ENCODE measurements at places on chromosomes 3 and 15.

DNA sequence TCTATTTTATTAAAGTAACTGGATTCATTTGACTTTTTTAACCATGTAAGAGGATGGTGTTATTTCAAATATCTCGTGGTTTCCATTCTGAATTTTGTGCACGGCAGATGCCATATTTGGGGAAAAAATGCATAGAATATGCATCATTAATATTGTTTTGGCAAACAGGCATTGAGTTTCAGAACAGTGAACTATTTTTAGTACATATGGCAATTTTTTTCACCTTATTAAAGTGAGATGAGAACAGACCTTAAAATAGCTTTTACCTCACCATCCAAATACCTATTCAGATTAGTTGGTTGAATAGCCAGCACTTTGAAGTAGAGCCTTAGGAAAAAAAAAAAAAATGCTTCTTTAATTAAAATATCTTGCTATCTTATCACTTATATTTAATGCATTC is 117.3 kb upstream of the FLNB start:
- DNase-seq = no peak

DNA sequence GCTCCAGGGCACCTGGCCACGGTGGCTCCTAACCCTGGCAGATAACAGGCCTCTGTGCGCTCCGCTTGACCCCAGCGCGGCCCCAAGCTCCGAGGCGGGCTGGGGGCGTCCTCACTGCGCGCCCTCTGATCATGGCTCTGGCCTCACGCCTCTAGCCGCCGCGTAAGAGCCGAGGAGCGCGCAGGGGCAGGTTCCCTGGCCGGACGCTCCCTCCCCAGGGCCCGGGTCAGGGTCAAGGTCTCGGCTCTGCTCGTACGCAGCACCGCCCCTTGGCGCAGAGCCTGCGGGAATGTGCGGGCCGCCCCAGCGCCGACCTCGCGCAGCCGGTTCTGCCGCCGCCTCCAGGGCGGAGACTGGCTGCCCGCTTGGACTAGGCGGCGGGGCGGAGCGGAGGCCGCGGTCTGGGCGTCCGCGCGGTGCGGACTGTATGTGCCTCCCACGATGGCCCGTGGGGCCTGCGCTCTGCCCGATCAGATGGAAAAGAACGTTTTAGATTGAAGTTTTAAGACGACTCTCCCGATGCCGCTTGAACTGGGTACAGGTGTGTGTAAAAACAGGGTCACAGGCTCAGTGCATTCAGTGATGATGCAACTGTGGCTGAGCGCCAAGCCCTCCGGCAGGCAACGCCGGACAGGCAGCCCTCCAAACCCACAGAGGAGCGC is 40.8 kb downstream of the CHST14 start:
- no peak for DNase-seq

- no peak for DNase-seq
Measured at GRCh38 chr3:107928084-107928445, 162.8 kb downstream of the CD47 start.

DNA sequence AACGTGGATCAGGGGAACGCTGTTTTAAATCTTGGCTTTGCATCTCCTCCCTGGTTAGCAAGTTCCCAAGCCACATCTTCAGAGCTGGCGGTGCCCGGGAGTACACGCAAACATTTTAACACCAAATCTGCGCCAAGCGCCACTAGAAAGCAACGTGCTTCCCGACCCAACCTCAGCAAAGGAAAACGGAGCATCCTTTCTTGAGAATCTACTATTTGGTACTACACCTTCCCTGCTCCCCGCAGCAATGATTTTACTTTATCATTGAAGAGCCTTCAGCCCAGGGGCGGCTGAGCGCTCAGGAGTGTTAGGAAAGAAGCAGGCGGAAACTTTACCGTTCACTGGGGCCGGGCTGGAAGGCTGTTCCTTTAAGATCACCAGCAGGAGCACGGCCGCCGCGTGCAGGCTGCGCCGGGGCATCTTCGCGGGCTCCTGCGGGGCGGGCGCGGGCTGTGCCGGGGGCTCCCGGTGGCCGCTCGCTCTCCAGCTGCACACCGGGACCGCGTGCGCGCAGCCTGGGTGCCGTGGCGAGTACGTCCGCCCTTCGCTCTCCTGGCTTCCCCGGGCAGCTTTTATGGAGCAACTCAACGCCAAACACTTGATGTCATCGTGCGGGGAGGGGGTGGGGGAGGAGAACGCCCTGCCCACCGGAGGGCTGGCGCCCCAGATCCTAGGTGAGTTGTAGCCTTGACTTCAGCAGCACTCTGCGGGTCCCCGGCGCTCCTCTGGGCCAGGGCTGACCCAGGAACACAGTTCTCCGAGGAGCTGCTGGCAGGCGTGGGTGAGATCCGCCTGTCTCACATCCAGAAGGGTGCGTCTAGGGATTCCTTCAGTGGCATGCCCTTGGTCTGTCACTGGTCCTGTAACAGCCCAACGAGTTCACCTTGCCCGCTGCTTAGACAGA is at the start of gene CA12:
Gene CA12 (minus strand): TSS at position 546 of the 904 bp plus-strand sequence. CDS start 126 bp downstream, at position 420.
- no peak for DNase-seq

DNA sequence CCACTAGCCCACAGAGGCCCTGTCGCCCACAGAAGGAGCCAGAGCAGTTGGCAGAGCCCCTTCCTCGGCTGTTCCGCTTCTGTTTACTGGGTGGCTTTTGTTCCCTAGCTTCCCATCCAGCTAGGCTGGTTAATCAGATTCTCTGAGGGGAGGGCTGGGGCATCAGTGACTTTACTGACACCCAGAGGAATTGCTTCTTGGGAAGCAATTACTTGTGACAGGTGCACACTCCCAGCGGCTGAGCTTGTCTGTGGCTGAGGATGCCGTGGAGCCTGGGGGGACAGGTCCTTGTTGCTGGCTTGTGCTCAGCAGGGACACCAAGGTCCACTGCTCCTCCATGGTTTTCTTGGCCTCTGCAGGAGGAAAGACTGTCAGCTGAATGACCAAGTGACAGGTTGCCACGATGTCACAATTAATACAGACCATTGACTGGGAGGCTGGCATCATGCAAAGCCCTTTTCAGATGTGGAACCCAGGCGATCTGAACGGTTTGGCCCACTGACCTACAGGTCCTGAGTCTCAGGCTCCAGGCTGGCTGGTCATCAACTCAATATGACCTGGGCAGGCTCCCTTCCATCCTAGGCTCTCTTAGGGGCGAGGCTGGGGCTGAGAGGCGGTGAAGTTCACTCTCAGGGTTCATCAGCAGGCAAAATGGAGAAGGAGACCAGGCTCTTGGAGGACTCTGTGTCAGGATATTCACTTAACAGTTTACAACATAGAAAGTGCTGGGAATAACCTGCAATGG is 31.8 kb upstream of the SFMBT1 start:
- DNase-seq = no peak

GRCh38 chr3:69309814-69310213 is 76.1 kb downstream of the FRMD4B start:
- DNase-seq = no peak

- DNase-seq = no peak
Measured at GRCh38 chr3:147395899-147396711, 10.2 kb downstream of the ZIC4 start.

DNA sequence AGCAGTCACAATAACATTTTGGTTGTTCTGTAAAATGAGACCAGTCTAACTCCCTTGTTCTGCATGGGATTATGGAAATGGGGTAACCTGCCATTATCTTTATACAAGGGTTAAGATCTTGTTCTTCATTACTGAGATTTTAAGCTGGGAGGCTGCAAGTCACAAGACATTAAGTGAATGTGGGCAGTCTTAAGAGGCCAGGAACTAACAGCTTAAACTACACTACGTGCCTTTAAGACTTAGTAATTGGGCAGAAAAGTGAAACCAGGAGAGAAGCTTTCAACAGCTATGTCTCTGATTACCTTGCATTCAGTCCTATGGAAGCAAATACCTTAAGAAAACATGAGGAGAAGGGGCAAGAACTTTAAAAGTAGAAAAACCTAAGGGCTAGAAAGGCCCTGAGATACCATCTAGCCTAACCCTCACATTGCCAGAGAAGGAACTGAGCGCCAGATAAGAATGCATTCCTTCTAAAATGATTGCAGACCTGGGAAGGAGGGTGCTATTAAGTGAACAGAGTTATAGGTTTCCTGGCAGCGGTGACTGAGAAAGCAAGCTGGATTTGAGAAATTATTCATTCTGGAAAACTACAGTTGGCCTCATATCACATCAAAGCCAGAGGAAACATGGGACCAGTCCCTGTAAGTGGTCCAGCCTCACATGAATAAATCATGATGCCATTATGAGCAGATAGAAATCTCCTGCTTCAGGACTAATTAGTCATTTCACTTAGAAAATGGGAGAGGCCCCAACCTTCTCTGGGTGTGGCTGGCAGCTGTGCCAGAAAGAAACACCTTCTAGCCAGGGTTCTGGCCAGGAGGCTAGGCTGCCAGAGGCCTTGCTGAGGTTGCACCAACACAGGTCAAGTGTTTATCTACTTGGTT is 32.9 kb downstream of the DAPK2 start:
- DNase-seq = peak; percentile 24

- DNase-seq = no peak
Measured at GRCh38 chr3:172283841-172284357, 164.4 kb downstream of the GHSR start.

DNA sequence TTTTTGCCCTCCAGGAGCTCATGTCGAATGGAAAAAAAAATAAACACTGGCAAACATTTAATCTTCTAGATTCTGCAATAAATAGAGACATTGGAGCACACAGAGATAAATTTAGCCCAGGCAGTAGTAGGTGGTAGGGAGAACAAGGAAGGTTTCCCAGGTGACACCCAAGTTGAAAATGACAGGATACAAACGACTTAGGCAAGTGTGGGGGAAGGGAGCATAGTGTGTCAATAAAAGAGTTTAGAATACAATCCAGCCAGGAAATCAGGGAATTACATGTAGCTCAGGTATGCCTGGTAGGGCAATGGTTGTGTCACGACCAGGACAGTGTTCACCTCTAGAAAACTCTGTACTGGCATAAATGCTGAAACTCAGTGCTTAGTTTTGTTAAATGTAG is 364.6 kb upstream of the AGTR1 start:
- DNase-seq = no peak

DNA sequence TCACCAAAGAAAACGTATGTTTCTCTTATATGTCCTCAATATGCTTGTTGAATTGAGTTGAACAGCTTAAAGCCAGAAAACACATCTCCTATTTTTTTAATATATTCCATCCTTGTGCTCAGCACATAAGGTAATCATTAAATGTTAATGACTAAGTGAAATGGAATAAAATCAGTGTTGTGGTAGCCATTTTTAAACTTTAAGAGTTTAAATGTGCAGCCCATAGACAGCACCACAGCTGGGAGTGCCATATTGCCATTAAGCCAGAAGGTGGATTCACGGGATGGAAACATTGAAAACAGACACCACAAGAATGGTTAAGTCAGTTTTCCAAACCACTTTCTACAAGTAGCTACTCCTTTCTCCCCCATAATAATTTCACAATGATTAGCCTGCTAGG is 76.8 kb upstream of the C15orf61 start:
- no peak for DNase-seq

DNA sequence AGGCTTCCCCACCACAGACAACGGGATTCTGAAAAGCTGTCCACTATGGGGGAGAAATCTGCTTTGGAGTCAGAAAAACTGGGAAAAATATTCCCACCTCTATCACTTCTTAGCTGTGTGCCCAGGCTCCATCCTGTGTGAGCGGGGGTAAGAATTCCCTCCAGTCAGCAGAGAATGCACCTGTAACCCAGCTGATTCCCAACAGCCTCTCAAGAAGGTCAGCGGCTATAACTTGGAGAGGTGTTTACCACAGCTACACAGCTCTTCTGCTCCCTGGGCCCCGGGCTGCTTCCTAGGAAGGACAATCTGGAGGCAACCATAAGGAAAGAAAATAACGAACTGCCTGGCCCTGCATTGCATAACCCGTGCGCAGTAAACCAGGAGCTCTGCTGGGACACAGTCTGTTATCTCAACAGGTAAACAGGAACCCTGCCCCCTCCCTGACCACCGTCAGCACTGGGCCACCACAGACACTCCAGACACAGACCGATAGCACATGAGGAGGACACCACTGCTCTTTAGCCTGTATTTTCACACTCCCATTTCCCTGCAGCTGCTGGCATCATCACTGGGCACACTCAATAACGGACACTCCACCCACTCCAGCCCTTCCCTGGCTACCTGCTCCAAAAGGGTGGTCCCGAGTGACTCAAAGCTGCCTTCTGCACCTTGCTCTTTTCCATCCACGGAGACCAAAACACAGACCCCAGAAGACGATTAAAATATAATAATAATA is 2.1 kb downstream of the RAB43 start:
- DNase-seq = no peak

GRCh38 chr3:44409640-44410410 is 67.6 kb downstream of the ZNF445 start:
- DNase-seq = no peak

GRCh38 chr15:52405856-52406255 is 110.3 kb upstream of the MYO5C start:
- DNase-seq = no peak

DNA sequence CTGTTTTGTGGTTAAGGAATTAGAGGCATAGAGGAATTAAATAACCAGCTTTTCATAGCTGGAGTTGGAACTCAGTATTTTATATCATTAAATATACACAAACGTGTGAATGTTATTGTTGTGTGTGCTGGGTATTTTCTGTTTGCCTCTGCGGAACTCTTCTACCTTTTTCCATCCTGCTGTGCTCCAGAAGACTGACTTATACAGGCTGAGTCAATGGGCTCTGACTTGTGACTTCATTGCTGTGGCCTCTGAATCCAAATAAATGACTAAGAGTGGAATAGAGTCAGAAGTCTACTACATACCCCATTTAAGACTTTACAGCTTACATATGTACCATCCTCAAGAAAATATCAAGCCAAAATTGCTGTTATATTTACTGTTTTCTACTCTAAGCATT is 17.6 kb downstream of the ARIH1 start:
- DNase-seq = no peak

DNA sequence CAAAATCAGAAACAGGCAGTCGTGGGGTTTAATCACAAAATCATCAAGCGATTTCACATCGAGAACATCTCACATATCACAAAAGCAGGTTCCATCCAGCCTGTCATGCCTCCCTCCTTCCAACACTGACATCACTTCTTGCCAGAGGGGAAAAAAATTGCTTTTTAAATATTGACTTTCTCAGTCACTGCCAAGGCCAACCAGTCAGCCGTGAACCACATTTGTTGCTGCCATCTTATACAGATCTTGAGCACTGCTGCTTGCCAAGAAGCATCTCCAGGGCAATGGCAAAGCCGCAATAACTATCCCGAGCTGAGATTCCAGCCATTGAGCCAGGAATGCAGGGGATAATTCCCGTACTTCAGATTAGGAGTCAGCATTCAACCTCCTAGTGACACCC is 174.6 kb downstream of the ANXA2 start:
- no peak for DNase-seq

- no peak for DNase-seq
Measured at GRCh38 chr3:174020156-174020555, 622.6 kb downstream of the NLGN1 start.

- no peak for DNase-seq
Measured at GRCh38 chr3:69715204-69715603, 24.1 kb upstream of the MITF start.

DNA sequence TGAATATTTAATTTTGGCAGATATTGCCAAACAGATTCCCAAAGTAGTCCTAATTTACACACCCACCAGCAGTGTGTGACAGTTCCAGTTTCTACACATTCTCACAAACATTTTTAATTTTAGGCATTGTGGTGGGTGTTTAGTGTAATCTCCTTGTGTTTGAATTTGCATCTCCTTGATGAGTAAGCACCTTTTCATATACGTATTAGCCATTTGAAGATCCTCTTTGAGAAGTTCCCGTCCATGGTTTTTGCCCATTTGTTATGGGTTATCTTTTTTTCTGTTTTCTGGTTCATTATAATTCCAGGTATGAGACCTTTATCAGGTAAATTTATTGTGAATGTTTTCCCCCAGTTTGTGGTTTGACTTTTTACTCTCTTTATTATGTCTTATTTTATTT is 2.3 kb upstream of the TM4SF19 start:
- no peak for DNase-seq

GRCh38 chr15:66603301-66604179 is 37.7 kb upstream of the LCTL start:
- DNase-seq = peak; percentile 21
